GM12892 (cell line): ENCODE measurements at places on chromosomes 7 and 10.

DNA sequence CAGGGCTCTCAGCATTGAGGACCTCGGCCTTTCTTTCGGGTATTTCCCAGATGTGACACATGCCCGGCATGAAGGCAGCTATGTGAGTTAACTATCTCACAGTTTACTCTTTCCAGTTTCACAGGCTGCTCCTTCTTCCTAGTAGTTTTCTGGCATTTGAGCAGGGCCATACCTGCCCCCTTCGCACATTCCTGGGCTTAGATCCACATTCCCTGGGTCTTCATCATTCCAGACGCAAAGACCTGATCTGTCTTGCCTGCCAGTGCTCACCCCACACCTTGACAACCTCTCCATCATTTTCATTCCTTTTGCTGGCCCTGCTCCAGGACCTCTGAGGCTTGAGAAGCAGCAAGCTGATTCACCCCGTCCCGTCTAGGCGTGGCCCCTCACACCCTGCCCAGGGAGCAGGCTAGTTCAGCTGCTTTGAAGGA is 227.5 kb downstream of the WDR11 start:
- no peak for DNase-seq

DNA sequence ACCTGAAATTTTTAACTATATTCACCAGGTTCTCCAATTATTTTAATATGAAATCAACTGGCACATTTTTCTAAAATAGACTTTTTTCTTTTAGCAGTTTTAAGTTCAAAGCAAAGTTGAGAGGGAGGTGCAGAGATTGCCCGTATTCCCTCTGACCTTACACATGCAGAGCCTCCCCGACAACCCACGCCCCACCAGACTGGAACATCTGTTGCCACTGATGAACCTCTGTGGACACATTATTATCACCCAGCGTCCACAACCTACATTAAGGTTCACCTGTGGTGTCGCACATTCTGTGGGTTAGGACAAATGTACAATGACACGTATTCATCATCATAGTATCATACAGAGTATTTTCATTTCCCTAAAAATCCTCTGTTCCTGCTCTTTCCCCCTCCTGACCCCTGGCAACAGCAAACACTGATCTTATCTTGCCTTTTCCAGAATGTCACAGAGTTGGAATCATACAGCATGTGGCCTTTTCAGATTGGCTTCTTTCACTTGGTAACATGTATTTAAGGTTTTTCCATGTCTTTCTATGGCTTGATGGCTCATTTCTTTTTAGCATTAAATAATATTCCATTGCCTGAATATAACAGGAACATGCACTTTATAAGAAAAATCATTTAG is 37.1 kb downstream of the COBL start:
- DNase-seq: no peak

- no peak for DNase-seq
Measured at GRCh38 chr10:125866421-125867029, 14.6 kb downstream of the DHX32 start.

GRCh38 chr7:90842430-90842788 is 246.3 kb downstream of the CDK14 start:
- no peak for DNase-seq

GRCh38 chr10:74262856-74263255 is 111.8 kb downstream of the ADK start:
- no peak for DNase-seq

DNA sequence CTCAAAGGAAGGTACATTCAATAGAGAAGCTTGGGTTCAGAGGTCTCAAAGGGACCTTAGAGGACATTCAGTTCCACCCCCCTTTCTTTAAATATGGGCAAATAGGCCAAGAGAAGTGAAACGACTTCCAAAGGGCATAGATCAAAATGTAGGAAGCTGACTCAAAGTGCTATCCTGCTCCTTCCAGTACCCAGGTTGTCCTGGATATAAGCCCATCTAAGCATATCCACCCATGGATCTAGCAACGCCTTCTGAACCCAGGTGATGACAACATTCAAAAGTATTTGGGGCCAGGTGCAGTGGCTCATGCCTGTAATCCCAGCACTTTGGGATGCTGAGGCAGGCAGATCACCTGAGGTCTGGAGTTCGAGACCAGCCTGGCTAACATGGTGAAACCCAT is 5.3 kb downstream of the ATXN7L1 start:
- no peak for DNase-seq

- DNase-seq: no peak
Measured at GRCh38 chr10:56943221-56943755, 582.2 kb upstream of the ZWINT start.

GRCh38 chr7:19215412-19215811 is 70.2 kb upstream of the FERD3L start:
- DNase-seq: no peak

DNA sequence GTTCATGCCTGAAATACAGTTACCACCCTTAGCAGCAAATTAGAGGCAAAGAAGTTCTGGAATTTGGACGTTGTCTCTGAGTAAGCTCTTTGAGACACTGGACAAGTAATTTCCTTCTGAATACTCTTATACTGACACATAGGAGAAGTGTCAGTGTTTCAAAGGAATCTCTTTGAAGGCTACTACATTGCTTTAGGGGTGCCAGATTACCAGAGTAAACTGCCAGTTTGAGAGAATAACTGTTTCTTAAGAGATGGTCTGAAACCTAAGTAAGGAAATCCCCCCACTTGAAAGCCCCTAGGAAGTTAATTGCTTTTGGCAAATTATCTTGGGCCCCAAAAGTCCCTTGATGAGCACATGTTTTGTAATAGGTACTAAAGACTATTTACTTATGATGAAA is 3.4 kb downstream of the FAS start:
- DNase-seq: no peak

- no peak for DNase-seq
Measured at GRCh38 chr10:1829712-1830111, 92.4 kb upstream of the ADARB2 start.

GRCh38 chr7:43151076-43151475 is 38.6 kb downstream of the HECW1 start:
- no peak for DNase-seq

- no peak for DNase-seq
Measured at GRCh38 chr7:140557809-140558518, 78.7 kb upstream of the MKRN1 start.

DNA sequence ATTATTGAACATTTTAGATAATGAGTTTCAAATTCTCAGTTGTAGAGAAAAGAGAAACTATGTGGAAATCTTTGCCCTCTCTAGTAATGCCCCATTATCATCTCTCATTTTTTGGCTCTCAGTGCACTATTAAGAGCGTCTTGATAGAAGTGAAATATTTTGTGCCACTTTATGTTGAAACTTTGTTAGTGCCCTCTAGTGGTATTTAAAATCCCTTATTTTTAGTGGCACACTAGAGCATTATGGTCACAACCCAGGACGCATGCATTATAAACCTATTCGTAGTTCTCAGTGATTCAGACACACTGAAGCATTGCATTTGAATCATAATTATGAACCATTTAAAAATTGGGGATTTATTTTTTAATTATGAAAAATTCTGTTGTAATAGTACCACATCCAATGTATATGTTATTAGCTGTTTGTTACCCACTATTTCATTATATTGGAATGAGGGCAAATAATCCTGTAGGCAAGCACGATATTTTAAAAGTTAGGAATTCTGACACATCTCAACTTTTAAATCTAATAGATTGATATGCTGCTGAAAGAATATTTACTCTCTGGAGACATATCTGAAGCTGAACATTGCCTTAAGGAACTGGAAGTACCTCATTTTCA is 21.9 kb downstream of the PDCD4 start:
- no peak for DNase-seq
